ENCODE measurements at places on chromosomes 3 and 15.
A peak's percentile ranks its signal among the peaks of the same experiment; 100 is the strongest.

DNA sequence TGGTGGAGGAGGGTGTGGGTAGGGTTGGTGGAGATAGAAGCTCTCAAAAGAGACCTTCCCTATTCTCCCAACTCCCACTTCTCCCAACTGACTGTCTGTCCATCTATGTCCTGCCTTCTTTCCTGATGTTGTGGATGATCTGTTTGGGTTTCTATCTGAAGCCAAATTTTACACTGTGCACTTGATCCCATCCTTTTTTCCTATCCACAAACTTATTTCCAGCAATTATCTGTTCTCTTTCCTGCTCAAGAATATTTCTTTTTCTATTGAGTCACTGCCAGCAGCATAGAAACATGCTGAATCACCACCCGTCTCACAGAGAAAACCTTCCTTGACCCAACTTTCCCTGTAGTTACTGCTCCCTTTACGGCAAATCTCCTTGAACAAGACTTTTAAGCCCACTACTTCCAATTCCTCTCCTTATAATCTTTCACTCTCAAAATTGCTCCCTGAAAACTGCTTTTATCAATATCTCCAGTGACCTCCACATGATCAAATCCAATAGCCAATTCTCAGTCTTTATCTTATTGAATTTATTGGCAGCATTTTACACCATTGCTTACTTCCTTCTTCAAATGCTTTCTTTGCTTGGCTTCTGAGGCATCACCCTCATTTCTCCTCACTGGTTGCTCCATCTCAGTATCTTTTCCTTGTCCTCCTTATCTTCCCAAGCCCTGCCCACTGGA is 141.2 kb upstream of the SLC7A14 start:
- DNase-seq: no peak

GRCh38 chr3:122576174-122576940 is 1.1 kb upstream of the PARP15 start:
- DNase-seq: no peak

- no peak for DNase-seq
Measured at GRCh38 chr3:69445024-69445423, 59.1 kb upstream of the FRMD4B start.

DNA sequence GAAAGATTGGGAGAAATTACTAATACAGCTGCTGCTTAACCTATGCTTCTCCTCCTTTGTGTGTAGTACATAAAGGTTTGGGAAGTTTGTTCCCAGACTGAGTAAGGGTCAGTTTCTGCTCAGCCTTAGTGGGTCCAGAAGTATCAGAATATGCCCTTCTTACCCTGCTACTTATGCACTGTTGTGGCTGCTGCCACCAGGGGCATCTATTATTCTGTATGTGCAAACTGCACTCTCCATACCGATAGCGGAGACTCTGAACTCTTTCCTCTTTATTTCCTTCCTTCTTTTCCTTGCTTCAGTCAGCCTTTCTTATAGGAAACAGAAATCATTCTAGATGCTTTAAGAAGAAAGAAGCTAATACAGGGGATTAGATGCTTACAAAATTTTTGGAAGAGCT is 4.0 kb downstream of the NEDD4 start:
- DNase-seq: no peak

DNA sequence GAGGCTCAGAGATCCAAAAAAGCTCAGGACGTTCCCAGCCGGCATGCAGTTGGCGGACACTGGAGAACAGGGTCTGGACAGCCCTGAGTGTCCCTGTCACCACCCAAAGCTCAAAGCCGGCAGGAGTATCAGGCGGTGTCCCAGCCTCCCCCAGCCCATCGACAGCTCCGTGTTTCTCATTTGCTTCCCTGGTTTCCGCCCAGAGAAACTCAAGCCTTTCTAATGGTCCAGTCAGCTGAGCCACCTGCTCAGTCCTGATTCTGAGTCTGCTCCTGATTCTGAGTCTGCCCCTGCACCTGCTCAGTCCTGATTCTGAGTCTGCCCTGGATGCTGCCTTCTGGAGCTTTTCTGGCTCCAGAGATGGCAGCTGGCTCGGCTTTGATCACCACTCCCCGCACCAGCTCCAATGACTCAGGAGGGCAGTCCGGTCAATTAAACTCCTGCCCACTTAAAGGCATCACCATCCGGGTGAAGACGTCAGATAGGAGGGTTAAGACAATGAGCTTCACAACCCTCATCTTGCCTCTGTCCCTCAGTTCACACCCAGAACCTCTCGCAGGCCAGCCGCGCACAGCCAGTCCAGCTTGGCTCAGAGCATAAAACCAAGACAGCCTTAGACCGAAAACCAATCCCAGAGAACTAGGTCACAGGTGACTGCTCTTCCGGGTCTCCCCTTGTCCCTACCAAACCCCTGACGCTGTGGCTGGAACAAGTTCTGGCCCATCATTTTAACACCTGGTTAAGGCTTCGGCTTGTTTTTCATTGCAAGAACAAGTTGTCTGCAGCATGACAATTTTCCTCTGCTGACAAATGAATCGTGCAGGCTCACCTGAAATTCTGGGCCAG is 6.8 kb downstream of the PCSK6 start:
- no peak for DNase-seq

GRCh38 chr15:52233405-52233804 is 42.2 kb upstream of the GNB5 start:
- no peak for DNase-seq

DNA sequence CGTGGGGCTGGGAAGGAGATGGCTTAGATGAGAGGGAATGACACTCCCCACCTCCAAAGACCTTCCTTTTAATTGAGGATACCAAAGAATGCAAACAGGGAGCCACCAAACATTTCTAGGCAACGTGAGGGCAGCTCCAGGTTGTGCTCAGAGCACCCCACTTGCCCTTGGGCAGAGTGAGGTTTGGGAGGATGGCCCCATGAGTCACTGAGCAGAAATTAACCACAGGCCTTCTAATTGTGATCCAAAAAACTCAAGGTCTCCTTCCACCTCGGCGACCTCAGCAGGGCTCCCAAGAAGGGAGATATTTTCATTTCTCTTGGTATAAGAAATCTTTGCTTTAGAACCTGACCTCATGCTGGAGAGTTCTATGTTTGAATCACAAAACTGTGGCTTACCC is 305.0 kb upstream of the TPM1 start:
- no peak for DNase-seq

DNA sequence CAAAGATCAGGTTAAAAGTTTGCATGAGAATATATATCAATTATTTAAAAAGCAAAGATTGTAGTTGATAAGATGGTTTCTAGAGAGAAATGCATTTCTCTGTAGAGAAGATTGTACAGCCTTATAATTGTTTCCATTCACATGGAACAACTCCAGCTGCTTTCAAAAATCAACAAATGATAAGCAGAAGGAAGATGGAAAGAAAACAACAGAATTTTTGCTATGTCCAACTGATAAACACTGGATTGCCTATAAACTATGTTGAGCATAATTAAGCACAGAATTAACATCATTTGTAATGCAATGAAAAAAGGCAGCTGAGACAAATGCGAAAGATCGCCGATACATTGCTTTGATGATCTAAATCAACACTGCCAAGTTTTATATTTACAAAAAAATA is 89.0 kb downstream of the C3orf85 start:
- no peak for DNase-seq

DNA sequence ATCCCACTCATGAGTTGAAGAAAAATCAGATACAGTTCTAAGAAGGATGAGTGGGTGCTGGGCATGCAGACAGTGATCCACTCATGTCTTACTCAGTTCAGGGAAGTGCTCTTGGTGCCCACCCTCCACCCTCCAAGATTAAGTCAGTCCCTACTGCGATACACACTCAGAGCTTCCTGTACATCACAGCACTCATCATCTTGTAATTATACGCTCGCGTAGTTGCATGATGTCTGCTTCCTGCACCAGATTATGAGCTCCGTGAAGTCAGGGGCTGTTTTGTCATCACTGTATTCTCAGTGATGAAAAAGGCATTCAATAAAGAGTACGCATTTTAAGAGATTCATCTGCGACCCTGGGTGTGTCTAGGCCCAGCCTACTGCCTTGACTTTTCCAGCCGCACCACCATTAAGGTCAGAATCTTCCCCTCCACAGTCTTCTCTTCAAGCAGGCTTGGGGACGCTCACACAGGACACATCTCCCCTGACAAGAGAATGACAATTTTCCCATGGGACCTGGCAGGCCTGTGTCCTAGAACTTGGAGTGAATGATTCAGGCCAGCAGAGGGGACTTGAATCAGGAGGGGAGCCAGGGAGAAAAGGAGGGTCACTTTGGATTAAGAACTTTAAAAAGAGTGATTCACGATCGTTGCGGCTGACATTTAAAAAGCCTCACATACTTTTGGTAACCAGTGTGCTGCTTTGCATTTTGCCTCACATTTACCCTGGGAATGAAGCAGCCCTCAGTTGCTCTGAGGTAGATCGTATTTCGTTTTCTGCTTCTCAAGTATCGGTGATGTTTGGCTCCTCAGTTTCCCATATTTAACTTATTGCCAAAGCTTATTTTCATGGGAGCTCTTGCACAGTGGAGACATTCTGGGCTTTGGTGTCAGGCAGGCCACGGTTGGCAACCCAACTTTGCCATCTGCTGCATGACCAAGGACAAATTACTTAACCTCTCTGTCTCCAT is 7.9 kb upstream of the PDE8A start:
- no peak for DNase-seq

- peak; percentile 3 for DNase-seq
Measured at GRCh38 chr15:55526559-55527036, 18.6 kb upstream of the DNAAF4 start.

DNA sequence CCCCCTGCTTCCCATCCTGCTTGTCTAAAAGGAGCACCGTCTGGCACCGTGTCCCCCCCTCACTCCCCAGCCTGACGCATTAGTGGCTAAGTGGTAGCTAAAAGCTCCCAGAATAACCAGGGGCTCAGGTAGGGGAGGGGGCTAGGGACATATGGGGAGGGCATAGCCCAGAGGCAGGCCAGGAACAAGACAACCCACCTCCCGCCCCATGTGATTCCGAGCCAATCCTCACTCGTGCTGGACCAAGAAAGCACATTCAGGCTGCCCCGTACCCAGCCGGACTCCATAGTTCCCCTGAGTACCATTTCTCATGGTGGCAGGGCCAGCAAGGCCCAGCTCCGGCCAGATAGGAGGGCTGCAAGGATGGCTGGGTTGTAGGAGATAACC is 11.5 kb downstream of the SEMA7A start:
- no peak for DNase-seq

DNA sequence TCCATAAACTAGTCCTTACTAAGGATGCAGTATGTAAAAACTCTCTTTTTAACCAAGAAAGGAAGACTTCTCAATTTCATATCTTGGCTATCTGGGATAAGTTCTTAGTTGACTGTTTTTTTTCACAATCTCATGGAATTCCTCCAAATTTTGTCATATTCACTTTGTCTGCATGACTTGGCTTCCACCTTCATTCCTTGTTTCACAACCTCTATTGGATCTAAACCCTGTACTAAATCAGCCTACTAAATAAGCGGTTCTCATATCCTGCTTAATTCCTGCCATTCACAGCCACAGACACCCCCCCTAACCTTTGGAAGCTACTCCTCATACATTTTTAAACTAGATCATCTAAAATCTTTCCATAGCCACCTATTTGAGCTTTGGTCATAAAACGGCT is 370.6 kb upstream of the NAALADL2 start:
- no peak for DNase-seq

GRCh38 chr3:184314700-184315542 is 515 bp downstream of the EIF4G1 start:
- DNase-seq: no peak
